ENCODE measurements at places on chromosomes 16 and 17. TPM values are rescaled to one million over a fixed set of nuclear protein-coding genes. Genes with fewer than 3 reads are reported as not detected.

DNA sequence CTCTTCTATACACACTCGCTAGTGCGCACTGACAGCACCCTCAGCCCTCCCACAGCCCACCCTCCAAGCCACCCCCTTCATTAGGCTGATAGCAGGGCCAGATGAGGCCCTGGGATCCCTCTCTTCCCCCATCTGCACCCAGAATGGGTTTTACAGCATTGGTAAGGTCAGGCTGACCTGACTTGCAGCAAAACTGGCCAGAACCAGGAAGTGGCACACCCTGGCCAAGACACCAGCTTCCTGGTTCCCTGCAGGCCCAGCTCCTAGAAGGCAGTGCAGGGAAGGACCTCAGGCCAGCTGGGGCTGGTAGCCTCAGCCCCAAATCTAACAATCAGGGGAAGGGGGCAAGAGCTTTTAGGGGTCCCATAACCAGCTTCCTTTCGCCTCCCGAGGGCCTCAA is 50.0 kb upstream of the MRPS23 start:
- DNase-seq, result no peak

LRRC37B gene
- 18.6 TPM for total RNA-seq

- no peak for DNase-seq
Observed at GRCh38 chr16:56679078-56679730, 3.1 kb upstream of the MT1X start.

JMJD8 gene
- 53.4 TPM for total RNA-seq

GRCh38 chr16:88601313-88602036 is 31.3 kb downstream of the ZC3H18 start:
- DNase-seq, result no peak

DNA sequence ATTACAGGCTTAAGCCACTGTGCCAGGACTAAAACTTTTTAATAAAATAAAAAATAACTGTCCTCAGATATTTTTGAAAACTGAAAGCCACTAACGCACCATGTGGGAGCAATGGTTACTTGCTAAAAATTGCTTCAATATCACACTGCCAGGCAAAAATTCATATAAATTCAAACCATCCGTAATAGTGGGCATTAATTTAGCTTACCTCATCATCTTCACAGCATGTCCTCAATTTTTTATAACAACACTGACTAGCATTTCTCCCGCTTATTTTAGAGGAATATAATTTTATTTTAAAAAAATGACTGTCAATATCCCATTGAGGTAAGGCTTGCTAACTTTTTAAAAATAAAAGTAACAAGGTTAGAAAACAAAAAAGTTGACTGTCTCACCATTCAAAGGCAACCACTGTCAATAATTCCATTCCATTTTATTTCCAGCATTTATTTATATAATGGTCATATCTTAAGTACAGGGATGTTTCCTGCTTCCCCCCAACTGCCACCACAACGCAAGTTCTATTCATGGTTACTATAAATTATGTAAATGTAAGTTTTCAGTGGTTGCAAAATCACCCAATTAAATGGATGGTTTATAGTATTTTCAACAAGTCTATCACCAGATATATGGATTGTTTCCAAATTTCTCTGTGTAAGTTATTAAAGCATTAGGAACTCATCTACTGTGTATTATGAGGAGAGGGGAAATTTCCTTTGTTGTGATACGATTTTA is 25.4 kb downstream of the GSPT1 start:
- DNase-seq, result no peak

DNA sequence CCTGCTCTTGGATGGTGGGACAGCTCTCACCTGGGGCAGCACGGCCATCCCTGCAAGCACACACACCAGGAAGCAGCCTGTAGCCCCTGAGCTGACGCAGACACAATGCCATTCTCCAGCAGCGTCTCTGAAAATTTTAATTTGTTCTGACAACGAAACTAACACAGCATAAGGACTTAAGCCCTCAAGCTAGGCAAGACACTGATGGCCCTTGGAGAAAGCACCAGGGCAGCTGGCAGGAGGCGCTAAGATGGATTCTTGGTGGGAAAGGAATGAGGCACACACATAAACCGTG is 2.7 kb upstream of the LIMD2 start:
- no peak for DNase-seq

SGSH gene
- 9.9 TPM for total RNA-seq

HOXB13 gene
- not detected for total RNA-seq

DNA sequence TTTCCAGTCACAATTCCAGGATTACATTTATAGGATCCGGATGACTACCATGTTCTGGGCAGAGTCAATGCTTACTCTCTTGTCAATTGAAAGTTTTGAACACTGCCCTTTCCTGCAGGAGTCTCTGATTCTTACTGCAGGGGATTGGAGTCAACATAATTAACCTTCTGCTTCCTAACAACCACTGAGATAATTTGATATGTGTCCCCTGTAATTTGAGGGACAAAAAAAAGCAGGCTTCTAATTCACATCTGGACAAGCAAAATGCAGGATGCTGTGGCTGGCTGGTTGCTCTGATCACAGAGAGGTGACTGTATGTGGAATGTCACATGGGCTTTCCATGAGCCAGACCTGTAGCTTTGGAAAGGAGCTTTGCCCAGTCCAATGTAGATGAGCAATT is 54.9 kb downstream of the PMP22 start:
- DNase-seq, result no peak

TGFB1I1 gene
- total RNA-seq, result 0.75 TPM

DNA sequence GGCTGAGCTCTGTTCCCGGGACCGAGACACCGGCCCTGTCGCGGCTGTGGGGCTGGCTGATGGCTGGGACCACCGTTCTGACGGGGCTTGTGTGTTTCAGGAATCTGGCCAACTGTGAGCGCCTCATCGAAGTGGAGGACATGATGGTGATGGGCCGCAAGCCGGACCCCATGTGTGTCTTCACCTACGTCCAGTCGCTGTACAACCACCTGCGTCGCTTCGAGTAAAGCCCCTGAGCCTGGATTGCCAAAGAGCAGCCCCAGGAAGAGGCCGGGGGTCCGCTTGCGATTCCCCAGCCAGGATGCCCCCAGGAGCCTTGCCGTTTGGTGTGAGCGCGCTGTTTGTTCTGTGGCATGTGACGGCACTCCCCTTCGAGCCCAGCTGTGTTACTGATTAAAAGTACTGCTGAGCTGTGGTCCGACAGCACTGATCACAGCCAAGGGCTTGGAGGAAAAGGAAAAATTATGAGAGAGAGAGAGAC is 23.0 kb downstream of the SMTNL2 start:
- no peak for DNase-seq

DNA sequence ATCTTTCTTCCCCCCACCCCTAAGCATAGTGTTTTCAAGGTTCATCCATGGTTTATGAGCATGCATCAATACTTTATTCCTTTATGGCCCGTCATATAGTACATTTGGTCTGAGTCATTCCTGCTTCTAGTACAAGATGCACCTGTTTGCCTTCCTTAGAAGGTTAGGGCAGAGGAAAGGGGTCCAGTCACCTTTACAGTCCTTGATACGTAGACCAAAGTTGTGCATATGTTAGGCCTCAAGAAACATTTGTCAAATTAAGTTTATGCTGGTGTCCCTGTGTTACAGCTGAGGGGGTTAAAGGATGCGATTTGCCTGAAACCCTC is 1.4 kb downstream of the CYB5D2 start:
- no peak for DNase-seq

DNA sequence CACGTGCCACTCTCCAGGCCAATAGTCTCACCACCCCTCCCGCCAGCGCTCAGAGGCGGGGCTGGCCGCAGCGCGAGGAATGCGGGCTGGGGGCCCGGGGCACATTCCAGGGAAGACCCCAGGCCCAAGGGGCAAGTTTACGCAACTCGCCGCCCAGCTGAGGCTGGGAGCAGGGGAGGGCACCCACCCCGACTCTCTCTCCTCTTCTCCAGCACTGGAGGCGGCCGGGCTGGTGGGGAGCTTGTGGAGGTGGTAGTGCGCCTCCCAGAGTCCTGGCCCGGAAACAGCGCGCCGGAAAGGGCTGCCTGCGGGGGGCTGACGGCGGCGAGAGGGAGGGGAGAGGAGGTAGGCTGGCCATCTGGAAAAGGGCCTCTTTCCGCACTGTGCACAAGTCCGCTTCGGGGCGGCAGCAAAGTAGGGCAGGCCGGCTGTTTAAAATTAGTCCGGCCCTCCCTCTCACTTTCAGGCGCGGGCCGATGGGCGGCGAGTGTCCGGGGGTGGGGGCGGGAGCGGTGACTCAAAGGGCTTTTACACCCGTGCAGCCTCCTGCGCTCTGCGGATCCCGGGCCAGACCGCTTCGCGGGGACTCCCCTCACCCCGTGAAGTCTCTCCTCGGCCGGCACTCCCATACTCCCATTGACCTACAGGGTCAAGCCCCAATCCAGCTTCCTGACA is 1.1 kb downstream of the FHOD1 start:
- peak; percentile 89 for DNase-seq

DNA sequence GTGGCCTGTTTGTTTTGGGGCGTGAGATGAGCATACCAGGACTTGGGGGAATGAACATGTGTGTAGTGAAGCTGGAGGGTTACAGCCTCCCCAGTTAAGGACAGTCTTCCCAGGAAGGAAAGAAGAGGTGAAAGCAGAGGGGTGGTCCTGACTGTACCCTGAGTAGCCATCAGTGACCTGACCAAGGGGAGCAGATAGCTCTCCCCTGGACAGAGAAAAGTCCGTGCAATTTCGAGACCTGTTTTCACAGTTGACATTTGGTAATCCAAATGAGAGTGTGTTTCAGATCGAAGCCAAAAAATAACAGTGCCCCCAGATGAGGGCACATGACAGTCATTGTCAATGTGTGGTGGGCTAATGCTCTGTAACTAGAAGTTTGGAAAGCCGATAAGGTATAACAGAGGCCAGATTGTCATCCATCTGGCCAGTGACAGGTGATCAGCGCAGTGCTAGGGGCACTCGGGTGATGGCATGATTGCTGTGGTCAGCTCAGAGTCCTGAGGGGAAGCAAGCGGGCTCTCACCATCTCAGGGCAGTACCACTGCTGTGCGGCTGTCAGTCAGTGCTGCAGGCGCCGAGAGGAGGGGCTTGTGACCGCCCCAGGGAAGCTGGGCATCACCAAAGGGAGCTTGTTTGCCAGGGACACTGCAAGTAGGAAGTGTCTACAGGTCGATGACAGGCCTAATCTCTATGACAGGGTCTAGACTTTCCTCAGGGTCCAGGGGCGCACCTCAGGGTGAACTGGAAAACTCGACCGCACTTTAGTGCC is 1.1 kb upstream of the NME2 start:
- DNase-seq, result no peak

DNA sequence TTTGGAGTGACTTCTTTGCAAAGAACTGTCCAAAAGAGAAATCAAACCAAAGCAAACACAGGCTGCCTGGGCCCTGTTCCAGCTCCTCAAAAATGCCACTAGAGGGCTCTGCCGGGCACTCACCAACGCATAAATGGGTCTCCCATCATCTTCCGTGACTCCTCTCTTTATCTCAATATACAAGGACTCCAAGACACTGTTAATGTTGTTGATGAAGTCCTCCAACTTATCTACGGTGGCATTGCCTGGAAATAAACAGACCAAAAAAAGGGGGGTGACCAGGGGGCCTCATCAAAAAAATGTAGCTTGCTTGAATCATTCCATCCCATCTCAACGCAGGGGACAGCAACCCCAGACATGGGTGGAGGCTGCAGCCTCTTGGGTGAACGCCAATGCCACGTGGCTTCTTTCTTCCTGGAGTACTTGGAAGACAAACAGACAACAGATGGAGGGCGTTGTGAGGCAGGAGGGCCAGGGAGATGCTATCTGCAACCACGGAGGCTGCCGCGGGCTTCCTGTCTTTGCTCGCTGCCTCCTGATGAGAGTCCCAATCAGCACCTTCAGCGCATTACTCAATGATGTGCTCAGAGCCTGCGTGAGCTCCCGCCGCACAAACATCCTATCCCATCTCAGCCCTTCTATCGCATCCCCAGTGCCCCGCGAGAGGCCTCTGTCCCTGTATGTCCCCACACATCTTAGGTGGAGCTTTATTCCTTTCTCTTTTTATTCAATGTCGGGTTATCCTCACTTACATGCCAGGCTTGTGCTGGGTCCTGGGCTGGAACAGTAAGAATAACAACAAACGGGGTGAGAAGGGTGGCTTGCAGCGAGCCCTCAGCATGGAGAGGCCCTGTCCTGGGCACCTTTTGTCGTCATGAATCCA is 32.0 kb downstream of the KDM8 start:
- peak; percentile 85 for DNase-seq

FOXL1 gene
- not detected for total RNA-seq

GPT2 gene
- 10.0 TPM for total RNA-seq

DNA sequence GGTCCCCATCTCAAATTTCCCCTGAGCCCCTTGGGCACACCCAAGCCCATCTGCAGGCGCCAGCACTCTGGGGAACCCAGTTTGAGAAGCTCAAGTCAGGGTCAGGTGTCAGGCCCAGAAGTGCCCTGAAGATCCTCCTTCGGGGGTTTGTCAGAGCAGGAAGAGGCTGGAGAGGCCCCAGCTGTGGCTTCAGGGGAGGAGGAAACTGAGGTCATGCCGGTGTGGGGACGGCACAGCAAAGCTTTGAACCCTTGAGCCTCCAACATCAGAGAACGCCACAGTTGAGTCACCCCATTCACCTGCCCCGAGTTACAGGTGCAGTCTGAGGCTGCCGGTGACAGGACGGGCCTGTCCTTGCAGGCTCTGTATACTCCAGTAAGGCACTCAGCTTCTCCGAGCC is 140.2 kb upstream of the CIBAR2 start:
- no peak for DNase-seq

DNA sequence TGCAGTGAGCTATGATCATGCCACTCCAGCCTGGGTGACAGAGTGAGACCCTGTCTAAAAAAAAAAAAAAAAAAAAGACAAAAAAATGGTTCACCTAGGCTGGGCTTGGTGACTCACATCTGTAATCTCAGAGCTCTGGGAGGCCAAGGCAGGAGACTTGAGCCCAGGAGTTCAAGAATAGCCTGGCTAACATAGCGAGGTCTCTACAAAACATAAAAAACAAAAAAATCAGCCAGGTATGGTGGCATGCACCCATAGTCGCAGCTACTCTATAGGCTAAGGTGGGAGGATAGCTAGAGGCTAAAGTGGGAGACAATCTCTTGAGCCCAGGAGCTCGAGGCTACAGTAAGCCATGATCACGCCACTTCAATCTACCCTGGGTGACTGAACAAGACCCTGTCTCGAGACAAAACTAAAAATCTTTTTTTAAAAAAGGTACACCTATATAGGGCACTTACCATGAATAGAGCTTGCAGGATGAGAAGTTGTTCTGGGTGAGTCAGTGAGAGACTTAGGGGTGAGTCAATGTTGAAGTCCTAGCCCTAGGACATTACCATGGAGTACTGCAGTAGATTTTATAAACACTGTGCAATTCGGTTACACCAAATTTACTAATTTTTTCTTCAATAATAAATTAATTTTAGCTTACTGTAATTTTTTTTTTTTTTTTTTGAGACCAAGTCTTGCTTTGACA is 19.0 kb downstream of the USP32 start:
- no peak for DNase-seq

DNA sequence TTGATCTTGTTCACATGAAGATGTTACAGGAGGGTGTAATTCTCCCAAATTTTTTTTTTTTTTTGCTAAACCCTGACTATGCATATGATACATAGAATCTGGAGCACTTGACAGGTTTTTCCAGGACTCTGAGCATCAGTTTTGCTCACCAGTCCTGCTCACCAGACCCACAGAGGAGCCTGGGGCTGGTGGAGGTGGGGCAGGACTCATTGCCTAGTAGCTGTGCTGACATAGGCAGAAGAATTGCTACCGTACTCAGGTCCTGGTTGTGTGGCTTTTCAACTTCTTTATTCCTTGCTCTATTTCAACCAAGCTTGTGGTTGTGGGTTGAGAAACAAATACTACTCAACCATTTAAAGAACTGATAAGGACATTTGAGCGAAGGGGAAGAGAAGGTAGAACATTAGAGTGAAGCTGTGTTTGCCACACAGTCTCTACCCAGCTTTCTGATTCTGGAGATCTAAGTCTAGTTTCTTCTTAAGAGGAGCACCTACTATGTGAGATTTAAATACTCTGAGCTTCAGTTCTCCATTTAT is 212.4 kb downstream of the UTP18 start:
- DNase-seq, result no peak

Data from natural killer cell treated with Interleukin-12 subunit alpha and Interleukin-12 subunit beta and Interleukin-15 and Interleukin-18, amount 100 ng/mL, for 72 hours (primary cell).